CD4-positive, alpha-beta T cell treated with Interferon alpha-2 for 1 hour (primary cell): ENCODE measurements at places on chromosomes 6 and 20.

GRCh38 chr6:137353346-137353745, 134.2 kb upstream of the IFNGR1 start:
- no peak for DNase-seq

- no peak for DNase-seq
Measured at GRCh38 chr20:14336686-14337085, 726 bp downstream of the FLRT3 start.

- no peak for DNase-seq
Measured at GRCh38 chr6:105429676-105430075, 26.8 kb upstream of the PREP start.

- DNase-seq = no peak
Measured at GRCh38 chr20:8476021-8476420, 344.0 kb downstream of the PLCB1 start.

GRCh38 chr20:823574-823902, 10.0 kb upstream of the FAM110A start:
- no peak for DNase-seq

DNA sequence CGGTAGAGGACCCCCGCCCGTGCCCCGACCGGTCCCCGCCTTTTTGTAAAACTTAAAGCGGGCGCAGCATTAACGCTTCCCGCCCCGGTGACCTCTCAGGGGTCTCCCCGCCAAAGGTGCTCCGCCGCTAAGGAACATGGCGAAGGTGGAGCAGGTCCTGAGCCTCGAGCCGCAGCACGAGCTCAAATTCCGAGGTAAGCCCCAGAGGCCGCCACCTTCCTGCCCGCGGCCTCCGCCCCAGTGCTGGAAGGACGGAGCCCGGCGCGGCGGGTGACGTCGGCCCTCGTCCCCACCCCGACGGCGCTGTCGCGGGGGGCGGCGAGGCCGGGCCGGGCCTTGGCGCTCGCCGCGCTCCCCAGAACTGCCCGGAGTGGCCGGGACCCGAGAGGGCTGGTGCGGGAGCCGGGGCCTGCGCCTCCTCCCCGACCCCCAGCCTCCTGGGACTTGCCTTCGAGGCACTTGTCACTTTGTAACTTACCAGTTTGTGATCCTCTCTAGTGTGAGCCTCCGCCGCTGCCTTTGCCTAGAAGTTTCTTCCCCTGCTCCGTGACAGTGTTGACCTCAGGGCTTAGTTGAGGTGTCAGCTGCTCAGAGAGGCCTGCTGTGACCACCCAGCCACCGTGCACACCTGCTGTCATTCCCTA, 417 bp downstream of the VAPB start:
- DNase-seq = no peak
